ENCODE measurements at places on chromosomes 12 and 14.
A peak's percentile ranks its signal among the peaks of the same experiment; 100 is the strongest.

DNA sequence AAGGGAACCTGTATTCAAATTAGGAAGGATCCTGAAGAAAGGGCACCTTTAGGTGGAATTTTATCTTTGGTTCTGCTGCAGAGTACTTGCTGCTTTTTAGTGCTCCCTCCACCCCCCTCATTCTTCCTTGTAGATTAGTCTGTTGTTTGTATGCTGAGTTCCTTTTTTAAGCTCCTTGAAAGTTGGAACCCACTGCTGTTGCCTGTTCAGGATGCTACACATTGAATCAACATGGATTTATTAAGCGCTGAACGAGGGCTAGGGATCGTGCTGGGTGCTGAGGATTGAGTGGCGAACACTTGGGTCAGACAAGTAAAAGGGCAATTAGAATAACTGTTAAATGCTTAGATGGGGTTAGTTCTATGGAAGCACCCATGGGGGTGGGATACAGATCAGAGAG lies 884 bp upstream of the AMN1 start:
- DNase-seq, result no peak

GRCh38 chr12:29725587-29726320 lies 58.0 kb downstream of the TMTC1 start:
- DNase-seq, result no peak

DNA sequence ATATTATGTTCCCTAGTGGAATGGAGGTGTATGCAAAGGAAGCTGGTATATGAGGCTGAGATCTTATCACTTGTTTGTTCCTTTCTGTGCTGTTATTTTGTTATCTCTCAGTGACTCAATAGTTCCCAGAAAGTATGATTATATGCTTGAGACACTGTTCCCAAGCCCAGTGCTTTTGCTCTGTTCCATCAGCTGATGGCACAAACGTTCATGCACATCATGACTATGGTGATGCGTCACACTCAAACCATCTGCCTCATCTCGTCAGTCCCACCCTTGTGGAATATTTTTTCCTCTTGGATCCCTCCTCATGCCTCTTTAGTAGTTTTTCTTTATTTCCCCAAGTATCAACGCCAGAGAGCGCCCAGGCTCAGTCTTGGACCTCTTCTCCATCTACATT lies 786.9 kb downstream of the AACS start:
- no peak for DNase-seq

DNA sequence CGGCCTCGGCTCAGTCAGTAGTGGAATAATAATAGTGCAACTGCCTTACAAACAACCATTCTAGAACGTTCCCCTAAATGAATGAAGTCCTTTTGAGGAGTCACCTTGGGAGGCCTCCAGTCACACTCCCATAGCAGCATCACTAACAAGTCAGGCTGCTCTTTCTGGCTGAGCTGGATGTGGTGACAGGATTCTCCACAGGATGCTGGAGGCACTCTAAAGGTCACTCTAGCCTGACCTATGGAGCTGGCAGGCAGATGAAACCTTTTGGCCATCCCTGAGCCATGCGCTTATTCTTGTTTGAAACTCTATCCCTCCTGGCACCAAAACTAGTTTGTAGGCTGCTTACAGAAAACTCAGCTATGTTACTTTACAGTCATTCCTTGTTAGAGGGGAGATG lies 17.9 kb upstream of the TFCP2 start:
- DNase-seq, result no peak

GRCh38 chr12:92973614-92974013 lies 44.5 kb upstream of the EEA1 start:
- DNase-seq, result peak; percentile 87

GRCh38 chr14:56026506-56026905 lies 91.7 kb upstream of the PELI2 start:
- DNase-seq, result no peak

DNA sequence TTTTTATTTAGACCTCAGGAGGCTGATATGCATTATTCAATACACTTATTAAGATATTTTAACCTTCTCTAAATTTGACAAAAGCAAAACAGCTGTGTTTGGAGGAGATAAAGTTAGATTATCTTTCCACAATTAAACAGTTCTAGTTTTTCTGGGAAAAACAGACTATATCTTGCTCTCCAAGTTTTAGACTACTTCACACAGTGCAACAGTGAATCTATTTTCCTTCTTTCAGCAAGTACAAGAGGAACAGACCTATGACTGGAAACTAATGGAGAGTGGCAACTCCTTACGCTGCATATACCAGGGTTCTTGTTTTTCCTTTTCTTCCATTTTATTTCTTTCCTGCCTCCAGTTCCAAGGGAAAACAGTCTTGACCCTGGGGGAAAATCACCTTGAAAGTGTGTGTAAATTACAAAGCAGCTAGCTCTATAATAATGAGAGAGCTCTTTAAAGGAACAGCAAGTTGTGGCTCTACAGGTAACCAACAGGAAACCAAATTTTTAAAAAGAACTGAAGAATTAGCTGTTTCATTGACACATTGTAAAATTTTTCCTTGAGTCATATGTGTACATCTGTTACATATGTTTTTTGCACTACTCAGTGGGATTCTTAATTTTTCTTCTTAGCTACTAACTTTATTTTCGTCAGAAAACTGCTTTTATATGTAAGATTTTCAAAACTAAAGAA lies 27.4 kb downstream of the DNM1L start:
- DNase-seq, result no peak

DNA sequence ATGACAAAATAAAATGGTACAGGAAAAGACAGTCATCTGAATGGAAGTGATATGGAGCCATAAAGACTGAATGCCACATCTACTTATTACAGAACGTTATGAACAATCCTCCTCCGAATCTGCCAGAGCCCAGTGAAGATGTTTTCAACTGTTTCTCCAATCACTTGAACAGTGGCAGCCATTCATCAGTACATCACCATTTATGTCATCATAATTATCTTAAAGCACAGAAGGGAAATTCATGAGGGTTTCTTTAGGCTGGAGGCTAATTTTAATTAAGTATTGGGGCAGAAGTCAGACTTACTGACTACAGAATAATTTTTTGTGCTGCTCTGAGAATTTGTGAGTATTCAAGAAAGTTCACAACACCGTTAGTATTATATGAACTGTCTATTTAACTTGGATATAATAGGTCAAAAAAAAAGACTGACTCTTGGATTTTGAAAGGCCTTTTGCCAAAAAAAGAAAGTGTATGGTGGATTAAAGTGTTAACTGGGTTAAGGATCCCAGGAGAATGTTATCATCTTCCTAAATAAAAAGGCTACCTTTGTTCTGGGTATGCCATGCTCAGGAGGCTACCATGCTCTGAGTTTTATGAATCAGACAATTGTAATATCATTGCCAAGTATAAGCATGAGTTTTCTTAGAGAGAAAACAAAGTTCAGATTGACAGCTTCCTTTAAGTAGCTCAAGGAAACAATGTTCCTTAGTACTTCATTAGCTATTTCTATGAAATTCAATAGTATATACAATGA lies 40.1 kb downstream of the PDZRN4 start:
- no peak for DNase-seq

DNA sequence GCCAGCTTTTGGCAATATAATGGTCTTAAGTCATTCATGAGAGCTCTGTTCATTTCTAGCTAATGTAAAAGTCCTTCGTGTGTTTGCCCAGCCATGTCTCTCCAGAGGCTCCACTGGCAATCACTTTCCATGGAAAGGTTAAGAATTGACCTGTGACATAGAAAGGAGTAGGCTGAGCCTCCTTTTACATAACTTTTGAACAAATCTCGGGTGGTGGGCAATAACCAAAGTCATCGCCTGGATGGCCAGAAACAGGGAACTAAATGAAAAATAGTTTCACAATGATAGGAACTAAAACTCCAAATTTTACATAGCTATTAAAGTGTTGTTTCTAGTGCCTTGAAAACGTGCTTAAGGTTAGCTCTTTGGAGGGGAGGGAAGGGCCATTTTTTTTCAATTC lies 6.5 kb downstream of the BHLHE41 start:
- no peak for DNase-seq

DNA sequence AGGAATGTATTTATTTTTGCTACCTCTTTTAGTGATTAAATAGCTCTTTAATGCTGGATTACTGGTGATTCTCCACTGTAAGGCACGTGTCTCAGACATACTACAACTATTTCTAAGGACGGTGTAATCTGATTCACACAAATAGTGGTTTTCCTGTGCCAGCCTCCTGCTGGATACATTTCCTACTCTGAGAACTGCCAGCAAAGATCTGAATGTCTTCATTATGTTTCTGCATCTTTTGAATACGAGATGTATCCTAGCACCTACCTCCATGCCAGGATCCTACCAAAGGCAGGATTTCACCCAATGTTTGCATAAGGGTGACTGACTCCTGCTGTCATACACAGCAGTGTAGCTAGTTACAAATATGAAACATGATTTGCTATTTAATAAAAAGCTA lies 120.6 kb downstream of the PRICKLE1 start:
- no peak for DNase-seq

DNA sequence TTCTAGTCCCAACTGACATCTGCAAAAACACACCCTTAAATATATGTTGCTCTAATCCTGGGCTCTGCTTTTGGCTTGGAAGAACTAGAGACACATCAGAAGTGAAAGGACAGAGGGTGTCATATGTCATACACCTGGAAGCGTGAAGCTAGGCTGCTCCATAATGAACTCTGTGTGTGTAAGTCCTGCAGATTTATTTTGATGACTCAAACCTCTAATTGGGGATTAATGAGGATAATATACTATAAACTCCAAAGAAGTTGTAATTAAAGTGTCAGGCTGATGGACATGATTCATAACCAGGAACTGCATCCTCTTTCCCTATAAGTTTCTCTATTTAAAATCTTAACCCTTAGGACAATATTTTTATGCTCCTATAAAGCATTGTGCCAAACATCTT lies 4.4 kb upstream of the KCNK10 start:
- DNase-seq, result no peak

DNA sequence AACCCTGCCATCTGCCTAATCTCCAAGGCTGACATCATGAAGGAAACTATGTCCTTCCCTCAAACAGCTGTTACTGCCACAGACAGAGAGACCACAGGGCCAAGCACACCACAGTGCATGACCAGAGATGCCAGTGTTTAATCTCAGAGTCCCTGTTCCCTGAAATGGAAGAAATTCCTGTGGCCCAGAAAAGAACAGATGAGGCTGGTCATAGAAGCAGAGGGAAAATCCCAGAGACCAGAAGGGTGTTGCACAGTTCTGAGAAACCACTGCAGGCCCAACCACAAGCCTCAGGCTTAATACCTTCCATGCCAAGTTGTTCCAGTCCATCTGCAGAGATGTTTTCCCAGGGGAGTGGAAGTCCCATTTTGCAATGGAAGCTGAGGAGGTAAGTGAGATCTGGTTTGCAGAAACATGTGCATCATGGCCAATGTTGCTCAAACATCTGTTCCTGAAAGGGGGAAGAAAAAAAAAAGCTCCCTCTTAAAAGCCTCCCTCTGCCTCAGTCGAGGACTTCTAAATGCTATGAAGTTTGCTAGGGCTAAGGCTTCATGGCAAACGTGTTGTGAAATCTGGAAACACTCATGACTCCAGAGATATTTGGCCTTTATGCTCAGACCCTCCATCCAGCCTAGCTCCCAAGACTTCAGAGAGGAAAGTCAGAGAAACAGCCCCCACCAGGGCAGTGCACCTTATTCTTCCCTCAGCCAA lies 98.6 kb downstream of the SCARB1 start:
- peak; percentile 99 for DNase-seq

All from fibroblast of skin of abdomen (primary cell).